ENCODE measurements at places on chromosomes 2 and 18.

GRCh38 chr2:84882775-84883550, 2.1 kb upstream of the TRABD2A start:
- no peak for DNase-seq

GRCh38 chr2:198861080-198861479, 596.7 kb downstream of the SATB2 start:
- DNase-seq, result no peak

- no peak for DNase-seq
These were observed 46.3 kb downstream of the PMS1 start for GRCh38 chr2:189830510-189830909.

GRCh38 chr2:153808679-153809078, 63.0 kb upstream of the GALNT13 start:
- no peak for DNase-seq

GRCh38 chr2:143698352-143698751, 569.1 kb downstream of the ARHGAP15 start:
- no peak for DNase-seq

DNA sequence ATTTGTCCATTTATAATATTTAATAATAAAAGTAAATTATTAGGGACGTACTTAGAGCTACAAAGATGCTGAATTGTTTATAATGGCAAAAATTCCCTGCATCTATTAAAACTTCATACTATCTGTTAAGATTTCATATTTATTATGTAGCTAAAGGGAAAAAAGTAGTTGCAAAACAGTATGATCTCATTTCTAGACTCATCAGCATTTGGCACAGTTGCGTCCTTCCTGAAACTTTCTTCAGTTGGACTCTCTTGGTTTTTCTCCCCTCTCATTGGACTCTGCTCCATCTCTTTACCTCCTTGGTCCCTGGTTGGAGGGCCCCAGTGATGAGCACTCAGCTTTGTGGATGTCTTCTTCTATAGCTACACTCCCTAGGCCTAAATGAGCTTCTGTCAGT, 99.6 kb downstream of the TMEM247 start:
- DNase-seq, result no peak

DNA sequence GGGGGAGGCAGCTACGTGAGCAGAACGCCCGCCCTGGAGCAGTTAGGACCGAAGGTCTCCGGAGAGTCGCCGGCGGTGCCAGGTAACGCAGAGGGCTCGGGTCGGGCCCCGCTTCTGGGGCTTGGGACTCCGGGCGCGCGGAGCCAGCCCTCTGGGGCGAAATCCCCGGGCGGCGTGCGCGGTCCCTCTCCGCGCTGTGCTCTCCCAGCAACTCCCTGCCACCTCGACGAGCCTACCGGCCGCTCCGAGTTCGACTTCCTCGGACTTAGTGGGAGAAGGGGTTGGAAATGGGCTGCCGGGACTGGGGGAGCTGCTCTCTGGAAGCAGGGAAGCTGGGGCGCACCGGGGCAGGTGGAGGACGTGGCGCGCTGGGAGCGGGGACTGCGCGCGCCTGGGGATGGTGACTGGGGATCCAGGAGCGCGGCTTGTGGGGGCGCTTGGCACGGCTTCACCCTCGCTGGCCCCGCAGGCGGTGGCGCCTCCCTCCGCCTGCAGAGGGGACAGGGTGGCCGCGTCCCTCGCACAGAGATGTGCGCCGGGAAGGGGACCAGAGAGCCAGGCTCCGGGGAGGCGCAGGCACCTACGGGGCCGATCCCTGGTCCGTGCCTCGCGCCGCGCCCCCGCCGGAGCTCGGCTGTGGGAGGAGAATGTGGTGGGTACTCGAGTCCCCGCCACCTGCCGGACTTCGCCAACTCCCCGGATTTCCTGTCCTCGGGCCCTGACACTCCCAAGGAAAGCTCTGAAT, 688 bp downstream of the CDH20 start:
- no peak for DNase-seq

DNA sequence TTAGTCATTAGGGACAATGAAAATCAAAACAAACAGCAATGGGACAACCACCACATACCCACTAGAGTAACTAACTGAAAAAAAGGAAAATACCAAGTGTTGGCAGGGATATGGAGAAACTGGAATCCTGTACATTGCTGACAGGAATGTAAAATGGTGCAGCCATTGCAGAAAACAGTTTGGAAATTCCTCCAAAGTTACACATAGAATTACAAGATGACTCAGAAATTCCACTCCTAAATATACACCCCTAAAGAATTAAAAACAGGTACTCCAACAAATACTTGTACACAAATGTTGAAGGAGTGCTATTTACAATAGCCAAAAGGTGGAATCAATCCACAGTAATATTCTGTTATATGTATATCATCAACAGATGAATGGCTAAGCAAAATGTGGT, 110.9 kb downstream of the ROCK1 start:
- no peak for DNase-seq

- no peak for DNase-seq
These were observed 18.7 kb downstream of the GKN2 start for GRCh38 chr2:68934021-68934420.

DNA sequence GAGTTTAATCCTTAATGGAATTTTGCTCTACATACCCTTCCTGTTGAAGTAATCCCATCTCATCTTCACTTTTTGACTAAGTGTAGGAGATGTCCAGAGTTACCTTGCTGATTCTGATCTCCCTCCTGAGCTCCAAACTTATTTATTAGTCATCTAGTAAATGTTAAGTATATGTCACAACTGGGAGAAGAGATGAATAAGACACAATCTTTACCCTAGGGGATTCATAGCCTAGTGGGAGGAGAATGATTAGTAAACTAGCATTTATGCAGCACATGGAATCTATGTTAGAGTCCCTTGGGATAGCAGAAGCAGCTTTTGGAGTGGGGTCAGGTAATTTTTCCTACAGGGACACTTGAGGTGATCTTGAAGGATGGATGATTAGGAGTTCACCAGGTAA, 20.7 kb downstream of the ACVR2A start:
- DNase-seq, result no peak

- DNase-seq, result no peak
These were observed 114.0 kb upstream of the SLC39A10 start for GRCh38 chr2:195543063-195543462.

GRCh38 chr2:115910270-115910669, 1467.8 kb downstream of the DPP10 start:
- DNase-seq, result no peak

DNA sequence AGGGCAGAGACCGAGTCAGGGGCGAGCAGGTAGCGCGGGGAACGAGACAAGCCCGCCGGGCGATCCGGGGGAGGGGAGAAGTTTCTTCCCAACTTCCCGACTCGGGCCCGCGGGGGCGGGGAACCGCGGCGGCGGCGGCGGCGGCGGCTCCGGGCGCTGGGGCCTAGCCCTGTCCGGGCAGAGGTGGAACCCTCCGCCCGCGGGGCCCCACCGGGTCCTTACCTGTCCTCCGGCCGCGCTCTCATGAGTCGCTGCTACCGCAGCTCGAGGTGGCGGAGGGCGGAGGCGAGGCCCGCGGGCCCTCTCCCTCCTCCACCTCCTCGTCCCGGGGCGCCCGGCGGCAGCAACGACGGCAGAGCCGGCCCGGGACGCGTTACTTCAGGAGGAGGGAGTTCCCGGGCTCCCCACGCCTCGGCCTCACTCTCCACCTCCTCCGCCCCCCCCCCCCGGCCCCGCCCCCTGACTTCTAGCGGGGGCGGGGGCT, at the start of gene YES1:
Gene YES1, minus strand, starts transcription at position 351 of the 484 bp plus-strand sequence. CDS start 55,415 bp downstream, outside the sequence.
- no peak for DNase-seq

DNA sequence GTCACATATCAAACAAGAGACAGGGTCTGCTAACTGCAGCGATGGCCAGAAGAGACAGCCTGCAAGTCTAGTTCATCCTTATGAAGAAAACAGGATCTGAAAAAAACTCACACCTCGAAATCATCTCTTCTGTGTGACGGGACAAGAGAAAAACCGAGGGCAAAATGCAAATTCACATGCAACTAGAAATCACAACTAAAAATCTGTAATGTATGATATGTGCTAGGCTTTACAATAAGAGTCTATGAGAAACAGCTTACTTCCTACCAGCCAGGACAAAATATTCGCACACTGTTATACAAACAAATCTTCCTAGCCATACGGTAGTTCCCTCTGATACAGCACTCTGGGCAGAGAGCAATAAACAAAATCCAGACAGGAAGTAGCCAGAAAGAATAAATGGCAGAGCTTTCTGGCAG, 48.8 kb downstream of the ANKRD44 start:
- no peak for DNase-seq

GRCh38 chr2:145140658-145141057, 620.7 kb upstream of the ZEB2 start:
- DNase-seq, result no peak

DNA sequence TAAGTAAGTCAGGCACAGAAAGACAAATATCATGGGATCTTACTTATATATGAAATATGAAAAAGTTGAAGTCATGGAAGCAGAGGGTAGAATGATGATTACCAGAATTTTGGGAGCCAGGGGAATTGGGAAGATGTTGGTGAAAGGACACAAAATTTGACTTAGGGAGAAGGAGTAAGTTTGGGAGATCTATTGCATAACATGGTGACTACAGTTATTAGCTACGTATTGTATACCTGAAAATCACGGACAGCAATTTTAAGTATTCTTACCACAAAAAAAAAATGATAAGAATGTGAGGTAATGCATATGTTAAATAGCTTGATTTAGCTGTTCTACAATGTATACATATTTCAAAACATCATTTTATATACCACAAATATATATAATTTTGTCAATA, 94.2 kb upstream of the COL5A2 start:
- DNase-seq, result no peak

GRCh38 chr2:98028931-98029717, 33.4 kb upstream of the TMEM131 start:
- no peak for DNase-seq

GRCh38 chr2:99648178-99648844, 158.5 kb upstream of the REV1 start:
- DNase-seq, result no peak

- DNase-seq, result no peak
These were observed 8.9 kb downstream of the LAPTM4A start for GRCh38 chr2:20042531-20042930.

DNA sequence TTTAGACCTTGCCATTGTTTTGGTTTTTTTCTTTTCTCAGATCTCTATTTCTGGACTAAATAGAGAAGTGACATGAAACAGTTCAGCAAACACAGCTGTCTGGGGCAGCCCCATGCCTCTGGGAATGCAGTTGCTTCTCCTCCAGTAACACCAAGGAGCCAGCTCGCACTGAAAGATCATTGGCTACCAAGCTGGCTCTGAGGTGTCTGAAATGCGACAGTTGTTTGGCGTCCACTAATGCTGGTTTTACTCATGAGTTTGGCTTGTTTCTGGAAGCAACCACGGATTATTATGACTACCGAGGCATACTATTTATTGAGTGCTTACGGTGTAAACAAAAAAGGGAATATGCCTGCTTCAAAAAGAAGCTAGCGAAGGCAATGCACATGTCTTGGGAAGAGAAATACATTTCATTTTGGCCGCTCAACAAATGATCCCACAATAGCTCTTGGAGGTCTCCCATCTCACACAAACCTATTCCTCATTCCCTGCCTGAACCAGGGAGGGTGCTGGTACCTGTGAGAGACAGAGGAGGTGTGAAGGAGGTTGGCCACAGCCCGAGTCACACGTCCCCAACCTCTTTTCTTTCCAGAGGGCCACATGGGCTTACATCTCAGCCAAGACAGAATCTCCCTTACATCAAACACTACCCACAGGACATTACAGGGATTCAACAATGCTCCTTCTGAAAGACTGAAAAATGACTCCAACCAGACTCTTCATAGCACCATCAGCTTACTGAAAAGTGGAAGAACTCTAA, 37.5 kb upstream of the NEB start:
- DNase-seq, result no peak

GRCh38 chr2:200186002-200186401, 120.5 kb upstream of the SPATS2L start:
- no peak for DNase-seq

DNA sequence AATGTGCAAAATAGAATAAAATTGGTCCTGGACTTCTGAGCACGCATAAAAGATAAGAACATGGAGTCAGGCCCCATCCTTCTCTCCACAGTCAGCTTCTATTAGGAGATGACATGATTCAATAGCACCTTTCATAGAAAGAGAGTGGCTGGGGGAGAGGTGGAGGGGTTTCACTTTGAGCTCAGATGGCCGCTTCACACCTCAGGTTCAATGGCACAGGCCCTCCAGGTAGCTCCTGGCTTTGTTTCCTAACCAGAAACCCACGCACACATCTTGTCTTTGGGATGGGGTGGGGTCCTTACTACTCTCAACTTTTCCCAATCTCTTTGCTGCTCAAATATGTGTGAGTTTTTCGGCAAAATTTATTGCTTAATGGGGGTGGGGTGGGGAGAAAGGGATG, 332.3 kb downstream of the CLIP4 start:
- no peak for DNase-seq

GRCh38 chr2:120932881-120933280, 197.2 kb downstream of the GLI2 start:
- no peak for DNase-seq

- DNase-seq, result no peak
These were observed 290.8 kb upstream of the MC4R start for GRCh38 chr18:60663060-60663989.

DNA sequence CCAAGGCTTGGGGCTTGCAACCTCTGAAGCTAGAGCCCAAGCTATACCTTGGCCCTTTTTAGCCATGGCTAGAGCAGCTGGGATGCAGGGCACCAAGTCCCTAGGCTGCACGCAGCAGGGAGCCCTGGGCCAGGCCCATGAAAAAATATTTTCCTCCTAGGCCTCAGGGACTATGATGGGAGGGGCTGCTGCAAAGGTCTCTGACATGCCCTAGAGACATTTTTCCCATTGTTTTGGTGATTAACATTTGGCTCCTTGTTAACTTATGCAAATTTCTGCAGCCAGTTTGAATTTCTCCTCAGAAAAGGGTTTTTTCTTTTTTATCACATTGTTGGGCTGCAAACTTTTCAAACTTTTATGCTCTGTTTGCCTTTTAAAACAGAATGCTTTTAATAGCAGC, 56.9 kb upstream of the LHCGR start:
- no peak for DNase-seq

DNA sequence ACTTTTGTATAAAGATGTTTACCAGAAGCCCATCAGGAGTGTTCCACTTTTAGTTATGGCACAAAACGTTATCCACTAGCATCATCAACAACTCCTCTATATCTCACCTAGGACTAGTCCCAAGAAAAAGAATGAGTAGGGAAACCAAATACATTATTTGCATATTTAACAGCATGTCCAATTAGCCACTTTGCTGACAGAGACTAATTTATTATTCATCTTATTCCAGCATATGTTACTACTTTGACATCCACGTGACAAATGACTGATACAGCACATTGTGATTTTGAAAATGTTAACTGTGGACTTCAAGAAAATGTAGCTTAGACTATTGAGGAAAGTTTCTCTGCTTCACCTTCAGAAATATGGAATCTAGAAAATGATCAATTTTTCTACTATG, 694.0 kb downstream of the NRXN1 start:
- no peak for DNase-seq

DNA sequence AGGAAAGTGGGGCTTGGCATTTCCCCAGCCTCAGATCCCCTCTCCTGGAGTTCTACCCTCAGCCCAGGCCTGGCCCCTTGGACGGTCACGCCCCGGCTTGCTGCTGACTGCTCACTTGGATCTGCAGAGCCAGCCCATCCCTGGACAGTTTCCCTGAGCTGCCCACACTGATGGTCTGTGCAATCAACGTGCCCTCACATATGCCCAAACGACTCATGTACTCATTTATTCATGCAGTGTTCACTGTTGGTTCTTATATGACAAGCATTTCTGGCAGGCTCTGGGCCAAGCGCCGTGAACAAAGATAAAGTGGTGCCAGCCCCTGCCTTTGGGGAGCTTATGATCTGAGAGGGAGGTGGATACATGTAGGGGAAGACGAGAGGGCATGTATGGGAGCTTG, 20.3 kb upstream of the GLI2 start:
- no peak for DNase-seq
